Fibroblast of upper back skin (primary cell): ENCODE measurements at places on chromosomes 1 and 21.

GRCh38 chr1:1357871-1358432, 403 bp downstream of the MXRA8 start:
- no peak for DNase-seq

DNA sequence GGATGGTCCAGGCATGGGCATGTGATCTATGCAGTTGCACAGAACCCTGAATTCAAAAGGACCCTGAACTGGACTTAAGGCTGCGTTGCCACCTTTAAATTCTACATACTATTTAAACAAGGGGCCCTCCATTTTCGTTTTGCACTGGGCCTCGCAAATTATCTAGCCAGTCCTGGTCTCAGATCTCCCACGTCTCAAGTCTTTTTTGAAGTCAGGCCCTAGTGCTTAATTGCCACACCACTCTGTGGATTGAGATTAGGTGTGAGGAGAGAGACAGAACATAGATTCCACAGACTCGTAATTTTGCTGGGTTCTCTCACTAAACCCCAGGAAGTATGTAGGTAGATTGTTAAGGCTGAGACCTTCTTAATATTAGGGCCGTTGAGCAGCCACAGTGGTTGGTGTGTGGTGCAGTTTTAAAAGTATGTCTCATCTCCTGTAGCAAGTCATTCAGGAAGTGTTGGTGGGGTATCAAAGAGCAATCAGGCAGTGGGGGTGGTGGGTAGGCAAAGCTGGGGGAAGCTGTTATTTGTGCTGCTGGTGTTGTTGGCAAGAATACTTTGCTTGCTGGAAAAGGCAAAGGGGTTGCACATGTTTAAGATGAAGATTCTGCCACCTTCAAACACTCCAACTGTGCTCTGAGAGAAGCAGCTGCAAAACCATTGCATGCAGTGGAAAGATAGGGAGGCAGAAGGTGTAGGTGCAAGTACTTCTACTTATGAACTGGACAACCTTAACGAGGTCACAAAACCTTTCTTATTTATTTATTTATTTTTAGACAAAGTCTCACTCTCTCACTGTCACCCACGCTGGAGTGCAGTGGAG, 11.2 kb downstream of the CD84 start:
- DNase-seq, result no peak

DNA sequence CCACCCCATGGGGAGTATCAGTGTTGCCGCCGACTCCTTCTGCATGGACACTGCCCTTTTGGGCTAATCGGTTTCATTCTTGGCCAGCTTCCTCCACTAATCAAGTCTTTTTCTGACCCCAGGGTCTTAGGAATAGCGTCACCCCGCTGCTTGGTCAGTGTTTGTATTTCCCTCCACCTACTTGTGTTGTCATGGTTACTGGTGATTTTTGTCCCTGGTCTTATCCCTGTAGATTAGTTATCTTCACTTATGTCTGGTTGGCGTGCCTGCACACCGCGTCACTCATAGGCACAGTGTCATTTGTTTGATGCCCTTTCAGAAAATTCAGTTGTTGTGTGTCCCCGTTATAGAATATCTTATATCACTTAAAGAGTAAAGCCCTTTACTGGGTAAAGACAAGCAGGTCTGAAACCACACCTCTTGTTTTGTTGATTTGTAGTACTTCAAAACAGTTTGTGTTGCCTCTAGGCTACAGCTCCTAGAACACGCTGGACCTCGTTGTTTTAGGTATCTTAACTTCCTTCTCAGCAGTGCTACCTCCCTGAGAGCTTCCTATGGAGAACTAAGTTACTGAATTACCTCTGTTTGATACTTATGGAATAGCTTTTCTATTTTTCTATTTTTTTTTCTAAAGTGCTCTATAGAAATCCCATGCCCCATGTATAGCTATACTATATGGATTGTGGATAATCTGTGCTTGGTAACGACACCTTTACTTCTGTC, 868 bp downstream of the PPP1R12B start:
- DNase-seq, result peak; percentile 19

- DNase-seq, result no peak
Measured at GRCh38 chr21:35336534-35336933, 287.4 kb upstream of the RUNX1 start.

DNA sequence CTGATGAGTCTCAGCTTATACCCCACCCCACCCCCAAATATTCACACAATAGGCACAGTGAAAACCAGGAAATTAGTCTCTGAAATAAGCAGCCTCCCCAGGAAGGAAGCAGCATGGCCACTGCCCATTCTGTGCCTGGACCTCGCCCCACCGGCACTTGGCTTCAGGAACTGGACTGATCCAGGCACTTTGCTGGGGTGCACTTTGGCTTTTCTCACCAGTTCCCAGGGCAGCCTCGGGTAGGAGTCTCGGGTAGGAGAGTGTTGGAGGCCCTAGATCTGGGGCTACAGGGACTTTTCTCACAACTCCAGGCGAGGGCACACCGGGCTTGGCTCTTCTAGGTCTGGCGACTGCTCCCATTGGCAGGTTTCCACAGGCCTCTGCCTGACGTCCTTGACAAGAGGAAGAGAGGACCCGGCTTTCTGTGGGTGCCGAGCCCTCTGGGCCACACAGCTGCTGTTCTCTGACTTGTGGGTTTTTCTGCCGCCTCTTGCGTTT, 18.7 kb downstream of the ADARB1 start:
- DNase-seq, result no peak

DNA sequence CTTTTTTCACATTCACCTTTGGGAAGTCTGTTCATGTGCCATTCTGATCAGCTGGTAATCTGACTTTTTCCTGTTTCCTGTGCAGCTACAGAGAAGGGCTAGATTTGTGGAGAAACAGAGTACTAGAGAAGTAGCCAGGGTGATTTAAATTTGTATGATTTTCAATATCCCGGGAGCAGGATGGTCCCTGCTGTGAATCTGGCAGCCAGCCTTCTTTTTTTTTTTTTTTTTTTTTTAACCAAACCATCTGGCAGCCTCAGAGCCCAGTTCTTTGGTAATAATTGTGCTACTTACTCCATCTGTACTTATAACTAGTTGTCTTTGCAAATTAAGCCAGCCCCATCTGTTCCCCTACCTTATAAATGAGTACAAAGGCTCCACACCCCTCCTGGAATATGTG, 248.6 kb upstream of the DEPDC1 start:
- no peak for DNase-seq

GRCh38 chr1:246789454-246790339, 65.5 kb downstream of the SCCPDH start:
- DNase-seq, result no peak

GRCh38 chr1:19798486-19799229, 1.1 kb downstream of the TMCO4 start:
- DNase-seq, result no peak

DNA sequence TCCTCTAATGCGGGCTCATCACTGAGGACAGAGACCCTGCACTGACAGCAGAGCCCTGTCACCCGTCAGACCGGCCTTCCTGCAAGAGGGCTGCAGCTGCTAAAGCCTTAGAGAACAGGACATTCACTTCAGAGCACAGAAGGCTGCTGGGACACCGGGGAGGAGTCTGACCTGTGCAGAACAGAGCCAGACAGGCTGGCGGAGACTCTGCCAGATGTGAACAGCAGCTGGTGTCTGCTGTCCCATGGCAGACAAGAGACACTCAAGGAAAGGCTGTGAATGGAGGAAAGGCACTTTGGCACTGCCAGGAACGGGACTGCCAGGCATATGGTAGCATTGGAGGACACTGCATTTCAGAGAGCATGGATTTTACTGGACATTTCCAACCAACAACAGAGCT, 21.4 kb downstream of the MRAP start:
- no peak for DNase-seq

DNA sequence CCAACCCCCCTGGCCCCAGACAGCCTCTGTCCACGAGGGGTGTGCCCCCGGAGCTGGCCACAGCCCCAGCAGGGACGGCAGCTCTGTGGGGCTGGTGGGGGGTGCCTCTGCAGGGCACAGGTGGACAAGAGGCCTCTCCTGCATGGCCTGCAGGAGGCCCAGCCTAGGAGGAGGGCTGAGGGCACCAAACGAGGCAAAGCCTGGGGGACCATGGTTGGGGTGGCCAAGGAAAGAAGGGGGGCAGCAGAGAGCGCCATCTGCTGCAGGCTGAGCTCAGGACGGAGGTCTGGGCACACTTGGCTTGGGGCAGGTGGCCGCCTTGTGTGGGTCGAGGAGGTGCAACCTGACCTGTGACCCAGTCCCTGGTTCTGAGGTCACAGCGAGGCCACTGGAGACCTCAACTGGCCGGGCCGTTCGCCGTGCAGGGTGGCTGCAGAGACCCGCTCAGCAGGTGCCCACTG, 27.3 kb downstream of the RRP1 start:
- DNase-seq, result no peak

- peak; percentile 94 for DNase-seq
Measured at GRCh38 chr1:2205191-2205952, 10.8 kb upstream of the FAAP20 start.

GRCh38 chr1:242448910-242449645, 75.4 kb downstream of the PLD5 start:
- no peak for DNase-seq

- peak; percentile 57 for DNase-seq
Measured at GRCh38 chr1:66489151-66489550, 44.8 kb upstream of the SGIP1 start.

DNA sequence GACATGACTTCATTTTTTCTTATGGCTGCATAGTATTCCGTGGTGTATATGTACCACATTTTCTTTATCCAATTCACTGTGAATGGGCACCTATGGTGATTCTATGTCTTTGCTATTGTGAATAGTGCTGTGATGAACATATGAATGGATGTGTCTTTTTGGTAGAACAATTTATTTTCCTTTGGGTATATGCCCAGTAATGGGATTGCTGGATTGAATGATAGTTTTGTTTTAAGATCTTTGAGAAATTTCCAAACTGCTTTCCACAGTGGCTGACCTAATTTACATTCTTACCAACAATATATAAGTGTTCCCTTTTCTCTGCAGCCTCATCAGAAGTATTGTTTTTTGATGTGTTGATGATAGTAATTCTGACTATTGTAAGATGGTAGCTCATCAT, 361.7 kb upstream of the SGIP1 start:
- DNase-seq, result no peak

- no peak for DNase-seq
Measured at GRCh38 chr1:6473974-6474814, 8.2 kb upstream of the TNFRSF25 start.

DNA sequence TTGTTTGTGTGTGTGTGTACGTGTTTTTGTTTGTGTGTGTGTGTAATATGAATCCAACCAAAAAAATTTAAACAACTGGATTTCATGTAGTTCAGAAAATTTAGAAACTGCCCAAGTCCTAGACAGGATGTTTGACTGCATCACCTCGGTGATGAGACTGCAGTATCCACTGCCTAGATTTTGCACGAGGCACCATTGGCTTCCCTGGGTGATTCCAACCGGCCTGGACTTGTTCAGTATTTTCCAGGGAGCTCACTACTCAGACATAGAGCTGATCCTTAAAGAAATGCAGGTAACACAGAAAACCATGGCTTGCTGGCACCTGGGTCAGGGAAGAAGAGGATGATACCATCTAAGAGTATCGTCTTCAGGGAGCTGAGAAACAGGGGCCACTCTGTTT, 18.2 kb upstream of the KCNK2 start:
- no peak for DNase-seq

DNA sequence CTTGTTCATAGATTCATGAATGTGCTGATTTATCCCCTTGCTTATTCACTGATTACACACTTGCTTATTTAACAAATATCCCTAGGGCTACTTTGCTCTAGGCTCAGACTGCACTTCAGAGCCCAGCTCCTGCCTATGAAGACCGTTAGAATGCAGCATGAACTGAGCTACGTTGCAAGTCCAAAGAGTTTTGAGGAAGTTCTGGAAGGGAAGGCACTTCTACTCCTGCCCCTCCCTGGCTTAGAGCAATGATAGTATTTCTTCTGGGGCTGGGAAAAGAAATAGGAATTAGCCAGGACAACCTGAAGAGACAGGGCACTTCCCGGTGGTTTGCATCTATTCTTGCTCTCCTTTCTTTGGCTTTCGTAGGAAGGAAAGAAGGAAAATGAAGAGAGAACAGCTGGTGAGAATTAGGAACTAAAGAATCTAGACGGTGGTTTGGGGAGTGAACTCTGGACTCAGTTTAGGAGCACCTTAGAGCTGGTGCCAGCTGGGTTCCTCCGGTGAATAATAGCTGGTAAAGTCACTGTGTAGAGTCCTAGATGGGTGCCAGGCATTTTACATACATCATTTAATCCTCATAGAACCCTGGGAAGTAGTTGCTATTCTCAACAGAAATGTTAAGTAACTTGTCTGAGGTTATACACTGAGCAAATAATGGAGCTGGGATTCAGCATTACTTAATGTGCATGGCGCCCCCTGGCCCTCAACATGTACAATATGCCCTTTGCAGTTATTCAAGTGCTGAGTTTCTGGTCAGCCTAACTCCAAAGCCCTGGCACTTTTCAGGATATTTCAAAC, 65.9 kb downstream of the NDUFS5 start:
- DNase-seq, result peak; percentile 76

- DNase-seq, result no peak
Measured at GRCh38 chr1:202745323-202745888, 35.2 kb upstream of the SYT2 start.

DNA sequence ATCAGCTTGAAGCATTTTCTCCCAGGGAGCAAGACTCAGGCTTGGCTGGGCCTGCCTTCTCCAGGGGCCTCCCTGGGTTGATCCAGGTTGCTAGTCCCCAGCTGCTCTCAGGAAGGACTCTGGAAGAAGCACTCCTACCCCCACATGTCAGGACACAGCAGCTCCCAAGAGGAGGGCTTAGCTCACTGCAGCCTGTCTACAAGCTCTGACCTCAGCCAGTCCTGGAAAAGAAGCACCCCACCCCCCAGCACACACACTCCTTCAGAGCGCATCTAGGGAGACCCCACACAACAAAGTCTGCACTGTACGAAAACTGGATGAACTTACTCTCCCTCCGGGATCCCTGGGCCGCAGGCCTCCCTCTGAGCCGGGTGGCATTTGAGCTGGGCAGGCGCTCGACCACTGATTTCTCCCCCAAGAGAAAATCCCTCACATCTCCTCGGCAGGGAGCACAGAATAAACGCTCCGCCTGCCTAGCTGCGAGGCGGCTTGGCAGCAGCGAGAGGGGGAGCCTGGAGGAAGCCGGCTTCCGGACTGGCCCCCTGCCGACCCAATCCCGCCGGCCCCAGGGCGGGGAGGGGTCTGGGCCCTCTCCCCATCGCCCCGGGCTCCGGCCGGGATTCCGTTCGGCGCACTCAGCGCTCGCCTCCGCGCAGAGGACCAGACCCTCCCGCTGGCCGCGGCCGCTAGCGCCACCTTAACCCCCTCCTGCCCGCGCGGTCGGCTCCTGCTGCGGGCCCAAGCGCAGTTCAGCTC, at the start of gene KCNA2:
KCNA2 (minus strand) TSS at position 458 of the 756 bp plus-strand sequence. CDS start 1,576 bp downstream, outside the sequence.
- peak; percentile 6 for DNase-seq
